ENCODE measurements at places on chromosomes 12 and 14.

- DNase-seq, result no peak
Measured at GRCh38 chr12:34377243-34378035, 355.1 kb downstream of the ALG10 start.

DNA sequence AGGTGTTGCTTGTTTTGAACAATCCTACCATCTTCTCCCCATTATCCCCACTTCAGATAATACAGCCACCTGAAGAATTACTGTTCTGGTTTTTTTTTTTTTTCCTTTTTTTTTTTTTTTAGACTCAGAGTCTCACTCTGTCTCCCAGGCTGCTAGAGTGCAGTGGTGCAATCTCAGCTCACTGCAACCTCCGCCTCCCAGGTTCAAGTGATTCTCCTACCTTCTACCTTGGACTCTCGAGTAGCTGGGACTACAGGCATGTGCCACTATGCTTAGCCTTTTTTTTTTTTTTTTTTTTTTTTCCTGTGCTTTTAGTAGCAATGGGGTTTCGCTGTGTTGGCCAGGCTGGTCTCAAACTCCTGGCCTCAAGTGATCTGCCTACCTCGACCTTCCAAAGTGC lies 179.4 kb upstream of the ABCD2 start:
- no peak for DNase-seq

DNA sequence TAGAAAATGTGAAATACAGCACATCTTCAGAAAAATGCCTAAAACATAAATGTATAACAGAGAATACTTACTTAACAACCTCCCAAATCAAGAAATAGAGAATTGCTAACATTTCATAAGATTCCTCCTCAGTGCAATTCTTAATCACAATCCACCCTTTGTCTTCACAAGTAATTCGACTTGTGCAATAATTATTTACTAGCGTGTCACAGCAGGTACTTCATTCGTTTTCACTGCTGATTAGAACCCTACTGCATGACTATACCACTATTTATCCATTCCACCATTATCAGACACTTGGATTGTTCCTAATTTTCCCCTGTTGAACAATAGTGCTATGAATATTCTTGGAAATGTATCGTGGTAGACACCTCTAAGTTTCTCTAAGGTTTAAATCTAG lies 64.9 kb upstream of the BBS10 start:
- DNase-seq, result no peak

DNA sequence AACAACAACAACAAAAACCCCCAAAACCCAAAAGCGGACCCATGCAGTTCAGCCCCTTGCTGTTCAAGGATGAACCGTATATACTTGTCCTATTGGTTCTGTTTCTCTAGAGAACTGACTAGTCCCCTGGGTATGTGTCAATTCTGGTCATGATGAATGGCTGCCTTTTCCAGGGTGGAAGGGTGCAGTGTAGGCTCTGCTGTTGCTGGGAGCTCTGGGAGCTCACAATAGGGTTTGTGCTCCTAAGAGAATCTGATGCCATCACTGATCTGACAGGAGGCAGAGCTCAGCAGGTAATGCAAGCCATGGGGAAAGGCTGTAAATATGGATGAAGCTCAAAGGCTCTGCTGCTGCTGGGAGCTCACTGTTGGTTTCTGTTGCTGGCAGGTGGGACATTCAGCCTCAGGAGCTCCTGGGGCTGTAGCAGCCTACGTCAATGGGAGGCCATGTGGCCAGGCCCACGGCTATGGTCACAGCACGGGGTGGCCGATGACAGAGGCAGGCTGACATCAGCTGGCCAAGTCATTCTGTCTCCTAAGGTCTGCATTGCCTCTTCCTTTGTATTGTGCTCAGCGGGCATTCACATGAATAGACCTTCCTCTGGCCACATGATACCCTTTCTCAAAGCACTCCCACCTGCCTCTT lies 37.9 kb downstream of the DLK1 start:
- no peak for DNase-seq

- DNase-seq, result peak; percentile 43
Measured at GRCh38 chr12:5451251-5451650, 19.3 kb downstream of the NTF3 start.

GRCh38 chr12:130367003-130367402 lies 29.3 kb downstream of the PIWIL1 start:
- DNase-seq, result no peak

DNA sequence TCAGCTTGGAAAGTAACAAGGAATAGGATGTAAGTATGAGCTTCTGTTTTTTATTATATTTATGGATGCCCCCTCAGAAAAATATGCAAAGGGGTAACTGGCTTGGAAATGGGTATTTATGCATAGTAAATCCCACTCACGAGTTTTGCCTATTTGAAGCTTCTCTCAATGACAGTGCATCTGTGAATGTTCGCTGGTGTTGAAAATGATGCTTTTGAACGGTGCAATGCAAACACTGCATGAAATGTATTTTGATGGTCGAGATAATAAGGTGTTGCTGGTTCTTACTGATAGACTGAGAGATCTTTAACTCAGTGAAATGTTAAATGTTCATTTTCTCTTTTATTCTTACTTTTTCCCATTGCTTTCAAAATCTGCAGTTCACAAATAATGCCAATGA lies 36.0 kb upstream of the PSEN1 start:
- DNase-seq, result no peak

GRCh38 chr14:51684760-51685159 lies 33.0 kb downstream of the FRMD6 start:
- DNase-seq, result no peak

DNA sequence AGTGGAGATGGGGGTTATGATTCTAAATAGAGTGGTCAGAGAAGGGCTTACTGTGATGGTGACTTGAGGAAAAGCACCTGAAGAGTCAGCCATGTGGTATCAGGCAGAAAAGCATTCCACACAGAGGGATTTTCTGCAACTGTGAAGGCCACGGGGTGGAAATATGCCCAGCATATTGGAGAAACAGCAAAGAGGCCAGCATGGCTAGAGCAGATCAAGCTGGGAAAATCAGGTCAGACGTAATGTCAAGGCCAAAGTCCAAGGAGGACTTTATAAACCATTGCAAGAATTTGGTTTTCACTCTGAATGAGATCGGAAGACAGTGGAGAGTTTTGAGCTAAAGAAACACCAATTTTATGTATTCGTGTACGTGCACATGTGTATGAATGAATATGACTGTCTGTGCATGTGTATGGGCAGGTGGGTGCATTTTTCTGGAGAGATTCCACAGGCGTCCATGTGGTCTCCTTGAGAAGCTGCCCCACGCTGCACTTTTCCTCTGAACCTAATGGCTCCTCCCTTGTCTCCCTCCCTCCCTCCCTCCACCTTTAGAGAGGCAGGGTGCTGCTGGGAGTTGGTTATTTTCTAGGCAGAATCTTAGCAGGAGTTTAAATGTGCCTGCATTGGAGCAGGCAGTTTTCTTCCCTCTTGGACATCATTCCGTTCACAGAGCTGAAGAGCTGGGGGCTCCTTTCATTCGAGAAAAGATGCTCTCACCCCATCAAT lies 97.4 kb upstream of the PPP4R3A start:
- no peak for DNase-seq

DNA sequence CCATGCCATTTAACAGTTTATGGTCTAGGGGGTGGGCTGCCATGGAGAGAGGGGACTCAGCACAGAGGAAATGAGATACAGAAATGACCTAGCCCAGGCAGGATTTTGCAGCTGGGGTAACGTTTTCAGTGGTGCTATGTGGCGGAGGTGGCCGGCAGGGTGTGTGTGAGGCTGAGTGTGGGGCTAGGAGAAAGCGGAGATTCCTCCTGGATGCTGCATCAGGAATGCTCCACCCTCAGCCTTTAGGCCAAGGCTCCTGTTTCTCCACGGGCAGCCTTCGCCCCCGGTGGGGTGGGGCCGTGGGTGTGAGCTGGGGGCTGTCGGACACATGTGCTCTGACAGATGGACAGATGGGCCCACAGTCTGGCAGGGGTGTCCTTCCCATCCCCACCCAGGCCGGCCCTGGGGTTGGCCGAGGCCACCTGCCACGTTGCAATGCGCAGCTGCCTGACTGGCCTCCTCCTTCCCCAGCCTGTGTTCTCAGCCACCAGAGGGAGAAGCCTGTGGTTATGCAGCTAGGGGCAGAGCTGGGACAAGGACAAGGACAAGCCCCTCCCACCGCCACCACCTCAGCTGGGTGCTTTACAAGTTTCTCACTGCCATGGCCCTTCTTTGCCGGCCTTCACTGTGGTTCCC lies 44.3 kb downstream of the TEAD4 start:
- DNase-seq, result no peak

DNA sequence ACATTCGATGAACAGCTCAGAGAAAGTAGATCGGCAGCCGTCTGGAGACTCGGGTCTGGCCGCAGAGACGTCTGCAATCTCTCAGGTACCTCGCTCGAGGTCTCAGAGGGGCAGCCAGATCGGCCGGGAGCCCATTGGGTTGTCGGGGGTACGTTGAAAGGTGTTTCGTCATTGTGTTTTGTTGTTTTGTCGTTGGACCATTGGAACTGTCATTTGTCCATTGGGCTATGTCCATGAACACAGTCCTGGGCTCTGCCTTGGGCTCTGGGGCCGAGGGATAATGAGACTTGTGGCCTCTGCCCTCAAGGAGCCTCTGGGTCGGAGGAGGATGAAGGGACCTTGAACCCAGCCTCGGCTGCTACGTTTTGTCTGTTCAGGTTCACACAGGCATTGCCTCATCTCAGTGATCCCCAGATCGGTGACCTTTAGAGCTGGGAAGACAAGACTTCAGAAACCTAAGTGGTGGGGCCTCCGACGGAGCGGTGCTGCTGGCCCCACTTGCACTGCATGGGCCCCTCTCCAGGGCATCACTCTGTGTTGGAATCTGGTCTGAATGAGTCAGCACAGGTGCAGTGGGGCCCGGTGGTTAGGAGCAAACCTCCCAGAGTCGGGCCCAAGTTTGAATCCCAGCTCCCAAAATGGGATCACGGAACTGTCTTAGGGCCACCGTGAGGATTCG lies 23.6 kb upstream of the MLXIP start:
- no peak for DNase-seq

DNA sequence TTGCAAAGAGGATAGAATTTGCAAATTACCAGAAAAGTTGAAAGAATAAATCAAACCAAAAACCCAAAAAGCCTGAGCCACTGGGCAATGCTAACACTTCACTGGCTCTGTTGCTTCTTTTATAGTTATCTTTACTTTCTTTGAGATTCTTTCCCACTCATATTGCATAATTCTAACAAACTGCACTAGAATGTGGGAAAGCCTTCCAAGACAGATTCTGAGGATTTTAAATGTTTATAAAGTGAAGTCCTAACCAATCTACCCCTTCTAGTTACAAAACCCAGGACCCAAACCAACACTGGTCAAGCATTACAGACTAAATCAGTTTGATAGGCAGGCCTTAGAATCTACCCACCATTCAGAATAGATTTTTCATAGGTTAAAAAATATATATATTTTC lies 150.9 kb downstream of the MED13L start:
- no peak for DNase-seq

GRCh38 chr12:75812271-75813018 lies 219.1 kb downstream of the PHLDA1 start:
- peak; percentile 84 for DNase-seq
